ENCODE measurements at places on chromosomes 3 and 15. TPM values are rescaled to one million over a fixed set of nuclear protein-coding genes. Genes with fewer than 3 reads are reported as not detected.

The EPM2AIP1 gene
- 22.8 TPM for total RNA-seq

The C3orf33 gene
- 4.7 TPM for total RNA-seq

The WNT5A gene
- total RNA-seq: 145 TPM

The TMCO5A gene
- not detected for total RNA-seq

The LRRC3B gene
- not detected for total RNA-seq

The ABI3BP gene
- 183 TPM for total RNA-seq

The ISLR2 gene
- total RNA-seq: not detected

The THPO gene
- total RNA-seq: under 0.01 TPM

The ANKDD1A gene
- total RNA-seq: 3.8 TPM

The TMEM44 gene
- total RNA-seq: 20.3 TPM

The SUCNR1 gene
- under 0.01 TPM for total RNA-seq

The SLC2A2 gene
- total RNA-seq: not detected

The PLSCR5 gene
- not detected for total RNA-seq

The TAMM41 gene
- total RNA-seq: 8.7 TPM

The FAM81A gene
- 0.72 TPM for total RNA-seq

The TERC gene
- total RNA-seq: 144 TPM

The ADPRH gene
- total RNA-seq: 8.3 TPM

The SAXO2 gene
- total RNA-seq: 6.2 TPM

The STRIT1 gene
- total RNA-seq: not detected

The PLA2G4E gene
- total RNA-seq: not detected

The SYNM gene
- total RNA-seq: 4.0 TPM

The NDN gene
- 51.9 TPM for total RNA-seq

All from osteoblast (primary cell).